ENCODE measurements at places on chromosomes 1 and 21. TPM values are rescaled to one million over a fixed set of nuclear protein-coding genes. Genes with fewer than 3 reads are reported as not detected.

GRCh38 chr1:75135573-75136194 is 1.5 kb downstream of the LHX8 start:
- H3K27ac ChIP-seq, result no peak overlapping the region
- peaks cover 56% of the 10 kb centered on the region for H3K27me3 ChIP-seq
- peaks cover 21% of the 10 kb centered on the region for H3K4me1 ChIP-seq

Gene DIRAS3
- total RNA-seq, result 2.3 TPM

- DNase-seq, result no peak
- H3K4me1 ChIP-seq, result 0 out of 2 replicates have a peak, but pooled peaks cover 5% of the 10 kb centered on the region
- peaks cover 2% of the 10 kb centered on the region for H3K27me3 ChIP-seq
- H3K36me3 ChIP-seq, result peaks cover 6% of the 10 kb centered on the region
- no peak overlapping the region for H3K4me3 ChIP-seq
- H3K27ac ChIP-seq, result no peak overlapping the region
These were observed 54.2 kb upstream of the MCOLN3 start for GRCh38 chr1:85102479-85102878.

- H3K27ac ChIP-seq, result no peak overlapping the region
- no peak for DNase-seq
- H3K4me1 ChIP-seq, result peaks cover 25% of the 10 kb centered on the region
- H3K27me3 ChIP-seq, result peaks cover 6% of the 10 kb centered on the region
- no peaks in the 10 kb centered on the region for H3K36me3 ChIP-seq
- H3K4me3 ChIP-seq, result no peak overlapping the region
These were observed 27.7 kb upstream of the RPTN start for GRCh38 chr1:152186556-152187285.

Gene MATN1
- not detected for total RNA-seq

Gene LCE2B
- total RNA-seq, result not detected

Gene C1orf141
- total RNA-seq, result not detected

GRCh38 chr1:56189454-56189853 is 389.9 kb downstream of the PLPP3 start:
- no peak overlapping the region for H3K4me3 ChIP-seq
- H3K4me1 ChIP-seq, result peaks cover 7% of the 10 kb centered on the region
- H3K36me3 ChIP-seq, result no peaks in the 10 kb centered on the region
- DNase-seq, result no peak

- no peaks in the 10 kb centered on the region for H3K4me1 ChIP-seq
- H3K36me3 ChIP-seq, result no peaks in the 10 kb centered on the region
- no peak within 1 kb of the TSS for H3K27ac ChIP-seq
- H3K4me3 ChIP-seq, result no peak within 1 kb of the TSS
- peaks cover 40% of the 10 kb centered on the region for H3K27me3 ChIP-seq
- DNase-seq, result no peak
These were observed at the start of gene CACNA1E for GRCh38 chr1:181483285-181484195. Gene CACNA1E, plus strand, starts transcription at chr1:181483517. Its CDS starts 228 bp downstream, at chr1:181483745.

Gene ANKRD65
- total RNA-seq, result not detected

DNA sequence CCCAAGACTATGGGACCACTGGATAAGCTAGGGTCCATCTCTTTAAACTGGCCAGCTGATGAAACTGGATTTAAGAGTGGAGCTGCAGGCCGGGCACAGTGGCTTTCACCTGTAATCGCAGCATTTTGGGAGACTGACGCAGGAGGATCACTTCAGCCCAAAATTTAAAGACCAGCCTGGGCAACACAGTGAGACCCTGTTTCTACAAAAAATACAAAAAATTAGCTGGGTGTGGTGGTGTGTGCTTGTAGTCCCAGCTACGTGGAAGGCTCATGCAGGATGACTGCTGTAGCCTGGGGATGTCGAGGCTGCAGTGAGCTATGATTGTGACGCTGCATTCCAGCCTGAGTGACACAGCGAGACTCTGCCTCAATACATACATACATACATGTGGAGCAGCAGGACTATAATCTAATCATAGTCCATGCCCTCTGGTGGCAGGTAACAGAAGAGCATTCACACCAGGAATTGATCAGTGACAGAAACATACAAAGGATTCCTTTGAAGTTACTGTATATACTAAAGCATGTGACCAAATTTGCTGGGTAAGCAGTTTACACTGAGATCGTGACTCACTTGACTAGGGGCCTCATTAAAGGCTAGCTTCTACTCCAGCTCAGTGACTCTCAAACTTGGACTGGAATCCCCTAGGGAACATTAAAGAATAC is 101.5 kb upstream of the SLFNL1 start:
- H3K36me3 ChIP-seq, result peaks cover 1% of the 10 kb centered on the region
- H3K4me1 ChIP-seq, result peaks cover 16% of the 10 kb centered on the region
- DNase-seq, result peak; percentile 90
